ENCODE measurements at places on chromosomes 5 and 9. TPM values are rescaled to one million over a fixed set of nuclear protein-coding genes. Genes with fewer than 3 reads are reported as not detected.

GRCh38 chr5:168612996-168613395, 33.8 kb upstream of the PANK3 start:
- DNase-seq: peak; percentile 54

DNA sequence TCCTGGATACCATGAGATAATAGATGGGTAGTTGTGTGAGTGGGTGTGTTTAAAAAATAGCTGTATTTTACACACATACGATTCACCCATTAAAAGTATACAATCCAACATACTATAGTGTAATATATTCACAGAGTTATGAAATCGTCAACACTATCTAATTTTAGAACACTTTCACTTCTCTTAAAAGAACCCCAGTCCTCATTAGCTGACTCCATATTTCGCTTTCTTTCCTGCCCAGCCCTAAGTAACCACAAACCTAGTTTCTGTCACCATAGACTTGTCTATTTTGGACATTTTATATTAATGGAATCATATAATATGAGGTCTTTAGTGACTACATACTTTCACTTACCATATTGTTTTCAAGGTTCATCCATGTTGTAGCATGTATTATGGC, 63.8 kb upstream of the S1PR3 start:
- no peak for DNase-seq

DNA sequence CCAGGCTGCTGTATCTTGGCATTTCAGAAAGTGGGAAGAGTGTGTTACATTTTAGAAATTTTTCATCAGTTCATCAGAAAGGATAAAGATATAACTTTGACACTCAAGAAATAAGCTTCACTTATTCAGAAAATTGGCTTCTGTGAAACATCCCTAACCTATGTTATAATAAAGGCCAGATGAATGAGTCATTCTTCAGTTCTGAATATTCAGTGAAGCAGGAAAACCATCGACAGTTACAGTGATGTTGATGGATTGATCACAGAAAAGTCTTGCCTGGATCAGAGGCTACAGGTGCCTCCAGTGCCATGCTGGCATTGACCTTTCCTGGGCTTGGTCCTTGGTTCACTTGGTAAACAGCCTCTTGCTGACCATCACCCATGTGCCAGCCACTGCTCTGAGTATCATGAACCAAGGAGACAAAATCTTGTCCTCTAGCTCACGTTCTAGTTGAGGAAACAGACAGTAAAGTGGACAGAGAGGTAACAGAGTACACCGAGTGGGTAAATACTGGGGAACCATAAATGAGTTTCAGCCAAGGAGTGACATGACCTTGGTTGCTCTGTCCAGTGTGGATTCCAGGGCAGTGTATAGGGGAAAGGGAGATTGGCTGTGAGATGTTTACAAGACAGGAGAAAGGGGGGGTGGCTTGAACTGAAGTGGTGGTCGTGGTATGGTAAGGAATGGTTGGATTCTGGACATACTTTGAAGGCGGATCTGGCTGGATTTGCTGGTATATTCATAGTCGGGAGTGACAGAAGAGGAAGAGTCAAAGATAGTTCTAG, 98.6 kb downstream of the AMBP start:
- DNase-seq: no peak

GRCh38 chr5:36111238-36111637, 40.4 kb downstream of the LMBRD2 start:
- DNase-seq: no peak

DNA sequence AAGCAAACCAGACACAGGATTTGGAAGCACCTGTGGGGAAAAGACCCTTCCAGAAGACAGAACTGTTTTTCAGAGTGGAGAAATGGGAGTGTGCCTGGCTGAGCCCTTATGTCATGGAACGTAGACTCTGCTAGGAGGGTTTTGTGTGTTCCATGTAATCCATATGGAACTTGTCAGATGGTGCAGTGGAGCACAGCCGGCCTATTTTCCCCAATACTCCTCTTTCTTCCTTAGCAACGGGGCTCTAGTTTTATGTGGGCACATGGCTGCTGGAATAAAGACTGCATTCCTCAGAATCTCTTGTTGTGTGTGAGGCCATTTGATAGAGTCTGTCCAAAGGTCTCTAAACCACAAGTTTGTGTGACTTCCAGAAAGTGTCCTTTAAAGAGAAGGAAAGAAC, 284.0 kb downstream of the DRD1 start:
- DNase-seq: no peak

GRCh38 chr5:94422812-94423211, 195.6 kb downstream of the KIAA0825 start:
- DNase-seq: no peak

DNA sequence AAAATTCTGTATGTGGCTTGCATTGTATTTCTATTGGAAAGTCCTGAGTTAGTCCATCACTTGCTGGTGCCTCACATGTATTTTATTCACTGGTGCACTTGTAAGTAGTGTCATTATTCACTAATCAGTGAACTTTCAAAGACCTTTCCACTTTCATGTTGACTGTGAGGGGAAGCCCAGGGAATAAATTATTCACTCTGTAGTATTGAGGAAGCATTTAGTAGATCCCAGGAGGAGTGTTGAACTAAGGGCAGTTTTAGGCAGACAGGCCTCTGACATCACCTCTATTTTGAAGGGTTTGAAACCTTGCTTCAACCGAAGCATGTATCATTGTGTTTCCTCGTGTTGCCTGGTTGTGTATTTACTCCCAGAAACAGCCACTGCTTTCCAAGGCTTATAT, 705.4 kb upstream of the RIOK2 start:
- no peak for DNase-seq

DNA sequence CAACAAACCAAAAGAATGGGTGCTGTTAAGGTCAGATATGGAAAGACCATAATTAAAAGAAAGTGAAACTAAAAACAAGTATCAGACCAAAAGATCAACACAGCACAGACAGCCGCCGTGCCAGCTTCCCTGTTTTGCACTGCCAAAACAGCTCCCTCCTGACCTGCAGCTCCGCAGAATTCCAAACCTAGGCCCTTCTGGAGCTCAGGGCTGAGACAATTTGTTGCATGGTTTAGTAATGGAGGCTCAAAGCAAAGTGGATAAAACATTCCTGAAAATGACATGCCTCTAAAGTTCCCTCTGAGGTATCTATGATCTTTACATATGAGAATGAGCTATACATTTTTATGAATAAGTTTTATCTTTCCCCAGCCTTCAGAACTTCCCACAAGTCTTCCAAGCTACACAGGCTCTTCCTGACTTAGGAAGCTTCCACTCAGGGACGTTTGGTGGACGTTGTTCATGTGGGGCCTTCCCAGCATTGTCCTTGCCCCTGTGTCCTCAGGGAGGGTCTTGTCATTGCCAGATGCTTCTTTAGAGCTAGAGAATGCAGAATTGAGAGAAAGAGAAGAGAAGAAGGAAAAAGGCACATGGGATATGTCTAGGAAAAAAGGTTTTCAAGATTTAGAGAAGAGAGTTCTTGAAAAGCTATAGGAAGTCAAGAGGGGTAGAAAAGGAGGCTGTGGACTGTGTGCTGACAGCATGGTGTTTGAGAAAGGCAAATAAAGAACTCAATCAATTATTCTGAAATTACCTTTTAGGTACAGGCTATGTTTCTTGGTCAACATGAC, 28.4 kb upstream of the SSBP2 start:
- no peak for DNase-seq

DNA sequence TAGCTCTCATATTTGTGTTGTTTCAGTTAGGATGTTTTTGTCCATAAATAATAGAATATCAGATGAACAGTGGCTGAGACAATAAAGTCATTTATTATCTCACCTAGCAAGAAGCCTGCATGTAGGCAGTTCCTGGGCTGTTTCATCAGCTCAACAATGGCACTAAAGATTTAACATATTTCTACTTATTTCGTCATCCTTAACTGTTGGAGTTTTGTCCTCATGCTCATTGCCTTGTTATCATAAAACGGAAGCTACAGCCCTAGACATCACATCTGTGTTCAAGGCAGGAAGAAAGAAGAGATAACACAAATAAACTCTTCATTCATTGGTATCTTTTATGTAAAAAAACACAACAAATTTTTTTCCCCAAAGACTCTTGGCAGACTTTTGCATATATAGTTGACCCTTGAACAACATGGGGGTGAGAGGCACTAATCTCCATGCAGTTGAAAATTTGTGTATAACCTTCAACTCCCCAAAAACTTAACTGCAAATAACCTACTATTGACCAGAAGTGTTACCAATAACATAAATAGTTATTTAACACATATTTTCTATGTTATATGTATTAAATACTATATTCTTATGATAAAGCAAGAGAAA, 277.2 kb upstream of the ADRA1B start:
- no peak for DNase-seq

- no peak for DNase-seq
Observed at GRCh38 chr5:74199005-74199404, 441.5 kb downstream of the ENC1 start.

GRCh38 chr5:135478938-135479337, 26.8 kb upstream of the TIFAB start:
- no peak for DNase-seq

- DNase-seq: no peak
Observed at GRCh38 chr5:68217528-68217927, 2.0 kb downstream of the PIK3R1 start.

DNA sequence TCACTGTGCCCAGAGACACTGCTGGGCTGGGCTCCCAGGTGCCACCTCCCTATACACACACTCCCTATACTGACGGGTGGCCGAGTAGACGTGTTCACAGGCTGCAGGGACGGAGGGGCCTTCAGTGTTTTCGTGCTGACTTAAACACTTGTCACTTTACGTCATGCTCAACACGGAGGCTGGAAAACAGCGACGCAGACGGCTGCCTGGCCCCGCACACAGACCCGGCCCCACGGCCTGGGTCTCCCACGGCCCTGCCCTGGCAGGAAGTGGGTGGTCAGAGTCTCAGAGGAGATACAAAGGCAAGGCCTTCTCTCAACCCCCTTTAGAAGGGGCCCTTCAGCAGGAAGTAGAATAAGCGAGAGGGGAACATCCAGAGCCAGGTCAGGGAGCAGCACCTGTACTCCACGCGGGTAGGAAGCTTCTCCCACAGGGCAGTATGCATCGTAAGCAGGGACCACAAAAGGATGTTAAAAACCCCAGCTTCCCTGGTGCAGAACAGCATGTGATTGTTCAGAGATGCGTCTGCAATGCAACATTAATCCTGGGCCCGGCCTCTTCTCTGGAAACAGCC, 11.9 kb upstream of the TBC1D9B start:
- DNase-seq: no peak

DNA sequence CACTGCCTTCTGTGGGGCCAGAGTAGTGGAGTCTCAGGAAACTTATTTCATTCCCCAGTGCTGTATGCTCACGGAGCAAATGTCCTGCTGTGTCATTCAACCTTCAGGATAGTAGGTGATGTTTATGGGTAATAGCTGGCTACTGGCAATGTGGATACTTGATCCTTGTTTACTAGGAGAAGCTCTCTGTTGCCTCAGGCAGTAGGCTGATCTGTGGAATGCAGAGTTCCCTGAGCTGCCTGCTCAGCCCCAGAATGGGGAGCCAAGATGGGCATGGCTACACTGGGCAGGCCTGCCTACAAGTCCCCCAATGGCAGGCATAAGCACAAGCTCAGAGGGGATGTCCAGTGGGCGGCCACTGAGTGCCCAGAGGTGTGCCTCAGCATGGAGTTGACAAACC, 323.1 kb upstream of the KCNN2 start:
- DNase-seq: no peak

Gene CER1
- 0.06 TPM for polyA plus RNA-seq

Gene NEURL1B
- polyA plus RNA-seq: 13.5 TPM

Gene ENTR1
- 50.1 TPM for polyA plus RNA-seq

Gene ADAMTS6
- polyA plus RNA-seq: 2.3 TPM

Gene PCDHB5
- polyA plus RNA-seq: 2.1 TPM

Gene C8G
- polyA plus RNA-seq: 36.0 TPM

Gene GRIN3A
- polyA plus RNA-seq: 0.30 TPM

Gene DNM1
- 49.0 TPM for polyA plus RNA-seq

Data from large intestine (tissue), 12 donors.